ENCODE measurements at places on chromosomes 6 and 20.

GRCh38 chr20:62796699-62797491, 622 bp downstream of the MRGBP start:
- no peak for DNase-seq

- no peak for DNase-seq
These were observed 156.8 kb downstream of the SLC35B3 start for GRCh38 chr6:8278562-8278961.

DNA sequence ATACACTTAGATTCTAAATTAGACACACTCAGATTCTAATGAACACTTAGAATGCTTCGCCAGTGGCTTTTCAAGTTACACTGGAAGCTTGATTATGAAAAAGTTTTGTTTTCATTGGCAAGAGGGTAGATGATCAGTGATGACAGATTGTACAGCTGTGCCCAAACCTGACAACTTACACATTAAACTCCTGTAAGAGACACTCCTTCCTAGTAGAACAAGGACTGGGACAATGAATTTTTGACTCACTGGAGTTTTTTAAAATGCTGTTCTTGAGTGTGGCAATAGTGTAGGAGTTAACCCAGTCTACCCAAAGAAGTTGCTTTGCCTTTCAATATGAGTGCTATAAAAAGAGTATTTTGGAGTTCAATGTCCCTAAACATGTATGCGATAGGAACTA, 140.8 kb downstream of the SLC16A10 start:
- no peak for DNase-seq

GRCh38 chr6:33918175-33918695, 114.4 kb upstream of the MLN start:
- no peak for DNase-seq

GRCh38 chr6:161215876-161216615, 57.8 kb downstream of the AGPAT4 start:
- no peak for DNase-seq
